ENCODE measurements at places on chromosomes 7 and 10.

- no peaks in the 10 kb centered on the region for H3K4me1 ChIP-seq
- no peaks in the 10 kb centered on the region for H3K36me3 ChIP-seq
- DNase-seq, result peak; percentile 40
- no peaks in the 10 kb centered on the region for H3K27me3 ChIP-seq
- no peak overlapping the region for H3K27ac ChIP-seq
- H3K4me3 ChIP-seq, result no peak overlapping the region
Measured at GRCh38 chr7:23712368-23713284, 2.6 kb downstream of the STK31 start.

- DNase-seq, result no peak
- no peaks in the 10 kb centered on the region for H3K36me3 ChIP-seq
- H3K4me3 ChIP-seq, result no peak overlapping the region
- H3K27me3 ChIP-seq, result peaks cover 12% of the 10 kb centered on the region
- no peaks in the 10 kb centered on the region for H3K4me1 ChIP-seq
Measured at GRCh38 chr7:51180092-51180491, 136.5 kb downstream of the COBL start.

- peak; percentile 43 for DNase-seq
- H3K4me3 ChIP-seq, result no peak overlapping the region
- H3K27me3 ChIP-seq, result no peaks in the 10 kb centered on the region
- H3K4me1 ChIP-seq, result peaks cover 39% of the 10 kb centered on the region
- H3K27ac ChIP-seq, result no peak overlapping the region
Measured at GRCh38 chr10:75014516-75015230, 96.8 kb upstream of the SAMD8 start.

GRCh38 chr10:97584060-97584797 is at the start of gene HOGA1:
TSS of gene HOGA1 (plus strand) at chr10:97584389. CDS start at chr10:97584704, 315 bp downstream.
- H3K36me3 ChIP-seq, result no peaks in the 10 kb centered on the region
- no peaks in the 10 kb centered on the region for H3K4me1 ChIP-seq
- no peak for DNase-seq
- H3K27me3 ChIP-seq, result peaks cover 5% of the 10 kb centered on the region
- H3K27ac ChIP-seq, result no peak within 1 kb of the TSS

GRCh38 chr7:127413326-127413725 is 20.8 kb upstream of the ZNF800 start:
- H3K4me1 ChIP-seq, result peaks cover 75% of the 10 kb centered on the region
- DNase-seq, result peak; percentile 37
- H3K27me3 ChIP-seq, result no peaks in the 10 kb centered on the region
- peaks cover 3% of the 10 kb centered on the region for H3K36me3 ChIP-seq

- no peaks in the 10 kb centered on the region for H3K27me3 ChIP-seq
- no peak overlapping the region for H3K27ac ChIP-seq
- H3K4me1 ChIP-seq, result no peaks in the 10 kb centered on the region
- H3K4me3 ChIP-seq, result no peak overlapping the region
Measured at GRCh38 chr7:157795643-157796042, 458.8 kb downstream of the DNAJB6 start.

DNA sequence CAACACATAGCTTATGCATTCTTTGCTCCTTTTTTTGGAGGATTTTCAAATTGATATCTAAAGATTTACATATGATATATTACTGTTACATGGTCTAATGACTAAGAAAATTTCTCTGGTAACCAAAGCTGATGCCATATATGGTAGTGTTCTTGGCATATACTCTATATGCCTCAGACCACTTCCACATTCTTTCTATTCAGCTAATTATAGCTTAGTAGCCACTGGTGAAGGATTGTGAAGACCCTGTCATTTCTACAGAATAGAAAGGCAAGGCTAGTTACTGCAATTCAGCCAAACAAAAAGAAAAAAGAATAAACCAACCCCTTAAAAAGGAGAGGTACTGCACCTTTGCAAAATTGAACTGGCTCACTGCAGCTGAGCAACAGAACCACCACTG is 3.7 kb downstream of the PURB start:
- H3K36me3 ChIP-seq, result no peaks in the 10 kb centered on the region
- no peak overlapping the region for H3K27ac ChIP-seq
- peaks cover 57% of the 10 kb centered on the region for H3K4me1 ChIP-seq
- no peaks in the 10 kb centered on the region for H3K27me3 ChIP-seq

DNA sequence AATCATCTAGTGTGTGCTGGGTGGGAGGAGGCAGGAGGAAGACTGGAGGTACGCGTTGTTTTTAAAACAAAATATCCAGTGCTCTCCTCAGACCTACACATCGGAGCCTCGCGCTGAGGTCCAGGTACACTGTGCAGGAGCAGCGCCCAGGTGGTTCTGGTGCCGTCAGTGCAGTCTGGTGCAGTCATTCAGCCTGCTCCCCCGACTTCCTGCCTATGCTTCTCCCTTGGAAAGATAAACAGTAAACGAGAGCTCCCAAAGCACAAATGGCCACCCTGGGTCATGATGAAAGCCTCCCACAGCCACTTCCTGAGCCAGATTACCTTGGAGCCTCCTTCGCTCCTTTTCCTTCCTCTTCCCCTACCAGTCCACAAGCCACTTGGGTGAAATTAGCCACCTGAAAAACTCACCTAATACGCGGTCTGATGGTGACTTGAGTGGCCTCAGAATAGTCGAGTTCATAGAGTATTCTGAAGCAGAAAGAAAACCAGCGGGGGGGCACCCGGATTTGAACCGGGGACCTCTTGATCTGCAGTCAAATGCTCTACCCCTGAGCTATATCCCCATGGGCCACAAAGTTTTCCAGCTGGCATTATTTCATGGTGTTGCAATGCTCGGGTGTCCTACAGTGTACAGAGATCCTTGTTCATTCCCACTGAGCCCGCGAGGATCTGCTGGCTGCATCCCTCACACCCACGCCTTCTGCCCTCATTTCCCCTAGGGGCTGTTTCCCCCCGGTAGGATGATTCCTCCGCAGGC is 82.5 kb downstream of the ZNF467 start:
- peaks cover 4% of the 10 kb centered on the region for H3K4me1 ChIP-seq
- no peak overlapping the region for H3K4me3 ChIP-seq
- peaks cover 79% of the 10 kb centered on the region for H3K27me3 ChIP-seq
- H3K27ac ChIP-seq, result no peak overlapping the region
- H3K36me3 ChIP-seq, result no peaks in the 10 kb centered on the region
- no peak for DNase-seq

- peaks cover 6% of the 10 kb centered on the region for H3K27me3 ChIP-seq
- H3K27ac ChIP-seq, result no peak overlapping the region
- H3K4me1 ChIP-seq, result no peaks in the 10 kb centered on the region
- H3K4me3 ChIP-seq, result no peak overlapping the region
Measured at GRCh38 chr10:32077896-32078485, 21.8 kb upstream of the KIF5B start.

- H3K27me3 ChIP-seq, result no peaks in the 10 kb centered on the region
- no peaks in the 10 kb centered on the region for H3K36me3 ChIP-seq
- DNase-seq, result no peak
- H3K4me1 ChIP-seq, result peaks cover 13% of the 10 kb centered on the region
Measured at GRCh38 chr10:119250641-119251314, 43.4 kb downstream of the GRK5 start.

- no peak overlapping the region for H3K4me3 ChIP-seq
- no peak for DNase-seq
- peaks cover 19% of the 10 kb centered on the region for H3K27me3 ChIP-seq
- no peak overlapping the region for H3K27ac ChIP-seq
Measured at GRCh38 chr10:49070701-49071100, 44.6 kb downstream of the VSTM4 start.

GRCh38 chr10:124007102-124007772 is 86.2 kb downstream of the CHST15 start:
- no peaks in the 10 kb centered on the region for H3K4me1 ChIP-seq
- no peak overlapping the region for H3K4me3 ChIP-seq
- H3K36me3 ChIP-seq, result peaks cover 12% of the 10 kb centered on the region
- H3K27ac ChIP-seq, result no peak overlapping the region
- no peak for DNase-seq

- no peaks in the 10 kb centered on the region for H3K27me3 ChIP-seq
- H3K27ac ChIP-seq, result no peak overlapping the region
- H3K4me1 ChIP-seq, result no peaks in the 10 kb centered on the region
- no peak for DNase-seq
- no peak overlapping the region for H3K4me3 ChIP-seq
Measured at GRCh38 chr7:146831875-146832274, 715.3 kb downstream of the CNTNAP2 start.

GRCh38 chr10:69222157-69223027 is 2.3 kb downstream of the HKDC1 start:
- no peak overlapping the region for H3K27ac ChIP-seq
- H3K36me3 ChIP-seq, result no peaks in the 10 kb centered on the region
- H3K4me1 ChIP-seq, result peaks cover 8% of the 10 kb centered on the region

DNA sequence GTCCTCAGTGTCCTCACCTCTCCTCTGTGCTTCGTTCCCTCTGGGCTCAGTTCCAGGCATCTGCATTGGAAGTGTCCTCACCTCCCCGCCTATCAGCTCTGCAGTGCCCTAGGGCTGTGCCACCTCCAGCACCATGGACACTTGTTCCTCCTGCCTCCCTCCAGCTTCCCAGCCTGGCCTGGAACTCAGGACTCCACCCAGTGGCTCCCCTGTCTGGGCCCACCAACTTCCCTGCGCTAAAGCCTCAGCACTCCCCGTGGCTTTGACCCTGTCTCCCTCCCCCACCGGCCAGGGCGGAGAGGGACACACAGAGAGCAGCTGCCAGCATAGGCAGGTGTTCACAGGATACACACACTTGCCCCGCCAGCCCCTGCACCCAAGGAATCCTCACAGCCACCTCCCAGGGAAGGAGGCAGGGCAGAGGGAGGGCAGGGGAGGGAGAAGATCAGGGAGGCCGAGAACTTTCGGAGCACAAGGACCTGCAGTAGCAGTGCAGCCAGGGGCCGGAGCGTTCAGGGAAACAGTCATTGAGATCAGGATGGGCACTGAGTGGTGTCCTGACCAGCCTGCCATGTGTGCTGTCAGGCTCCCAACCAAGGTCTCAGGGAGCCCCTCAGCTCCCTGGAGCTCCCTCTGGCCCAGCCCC is 31.3 kb downstream of the ANXA8 start:
- peaks cover 5% of the 10 kb centered on the region for H3K27me3 ChIP-seq
- H3K27ac ChIP-seq, result no peak overlapping the region
- peaks cover 16% of the 10 kb centered on the region for H3K4me1 ChIP-seq
- no peaks in the 10 kb centered on the region for H3K36me3 ChIP-seq
- no peak for DNase-seq

DNA sequence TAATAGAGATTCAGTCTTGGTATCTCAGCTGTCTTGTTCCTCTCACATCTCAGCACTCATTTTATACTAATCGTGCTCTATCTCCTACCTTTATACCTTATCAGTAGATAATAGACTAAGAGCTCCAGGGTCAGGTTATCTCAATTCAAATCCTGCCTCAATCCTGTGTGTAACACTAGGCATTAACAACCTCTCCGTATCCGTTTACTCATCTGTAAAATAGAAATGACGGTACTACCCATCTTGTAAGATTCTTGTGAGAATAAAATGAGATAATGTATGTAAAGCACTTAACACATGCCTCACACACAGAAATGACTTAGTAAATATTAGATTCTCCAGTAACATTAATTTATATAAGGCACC is 622 bp upstream of the P4HA1 start:
- H3K4me1 ChIP-seq, result peaks cover 33% of the 10 kb centered on the region
- peaks cover 5% of the 10 kb centered on the region for H3K36me3 ChIP-seq
- H3K27me3 ChIP-seq, result no peaks in the 10 kb centered on the region
- H3K4me3 ChIP-seq, result peak overlapping the region; percentile 97
- DNase-seq, result no peak

DNA sequence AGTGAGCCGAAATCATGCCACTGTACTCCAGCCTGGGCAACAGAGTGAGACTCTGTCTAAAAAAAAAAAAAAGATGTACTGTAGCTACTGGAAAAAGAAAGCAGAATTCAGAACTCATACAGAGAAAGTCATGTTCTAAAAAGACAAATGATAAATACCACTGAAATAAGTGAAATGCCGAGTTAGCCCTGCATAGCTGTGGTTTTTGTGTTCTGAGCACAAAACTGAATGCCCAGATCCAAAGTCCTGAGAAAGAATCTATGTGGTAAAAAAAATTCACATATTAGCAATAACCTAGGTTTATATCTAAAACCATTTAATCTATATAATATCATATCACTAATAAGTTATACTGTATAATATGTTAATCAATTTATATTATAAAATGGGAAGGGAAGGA is 29.3 kb upstream of the HECW1 start:
- H3K27ac ChIP-seq, result no peak overlapping the region
- no peaks in the 10 kb centered on the region for H3K36me3 ChIP-seq
- no peak overlapping the region for H3K4me3 ChIP-seq
- no peak for DNase-seq
- H3K27me3 ChIP-seq, result peaks cover 38% of the 10 kb centered on the region
- H3K4me1 ChIP-seq, result no peaks in the 10 kb centered on the region

DNA sequence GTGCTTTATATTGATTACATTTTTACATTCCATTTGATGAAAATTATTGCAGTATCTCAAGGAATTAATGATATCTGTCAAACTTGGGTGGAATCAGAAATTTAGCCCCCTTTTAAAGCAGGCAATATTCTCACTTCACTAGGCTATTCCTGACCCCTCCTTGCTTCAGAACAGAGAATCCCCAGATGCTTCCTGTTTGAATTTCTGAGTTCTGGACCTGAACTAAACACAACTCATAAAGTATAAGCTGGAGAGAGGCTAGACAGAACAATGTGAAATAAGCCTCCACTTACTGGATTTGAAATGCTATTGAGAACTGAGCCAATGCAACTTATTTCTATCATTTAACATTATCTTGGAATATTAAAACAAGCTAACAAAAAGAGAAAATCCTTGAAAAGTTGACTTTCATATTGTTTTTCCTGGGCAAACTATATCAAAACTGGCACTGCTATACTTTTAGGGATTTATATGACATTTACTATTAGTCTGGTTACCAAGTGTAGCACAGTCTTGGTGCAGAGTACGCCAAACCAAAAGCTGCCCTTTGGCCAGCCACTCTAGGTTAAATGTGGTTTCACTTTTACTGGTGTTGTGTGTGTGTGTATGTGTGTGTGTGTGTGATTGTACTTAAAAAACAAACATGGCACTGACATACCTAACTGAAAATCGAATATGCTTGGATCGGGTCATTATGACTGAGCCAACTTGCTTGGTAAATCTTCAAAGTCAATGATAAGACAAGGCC is 19.0 kb upstream of the AGMO start:
- no peaks in the 10 kb centered on the region for H3K4me1 ChIP-seq
- no peak overlapping the region for H3K27ac ChIP-seq
- no peaks in the 10 kb centered on the region for H3K36me3 ChIP-seq
- no peaks in the 10 kb centered on the region for H3K27me3 ChIP-seq
- no peak for DNase-seq

GRCh38 chr10:105342606-105343005 is 701.5 kb downstream of the SORCS3 start:
- no peaks in the 10 kb centered on the region for H3K4me1 ChIP-seq
- no peaks in the 10 kb centered on the region for H3K27me3 ChIP-seq
- no peak overlapping the region for H3K4me3 ChIP-seq
- H3K27ac ChIP-seq, result no peak overlapping the region
- H3K36me3 ChIP-seq, result no peaks in the 10 kb centered on the region

DNA sequence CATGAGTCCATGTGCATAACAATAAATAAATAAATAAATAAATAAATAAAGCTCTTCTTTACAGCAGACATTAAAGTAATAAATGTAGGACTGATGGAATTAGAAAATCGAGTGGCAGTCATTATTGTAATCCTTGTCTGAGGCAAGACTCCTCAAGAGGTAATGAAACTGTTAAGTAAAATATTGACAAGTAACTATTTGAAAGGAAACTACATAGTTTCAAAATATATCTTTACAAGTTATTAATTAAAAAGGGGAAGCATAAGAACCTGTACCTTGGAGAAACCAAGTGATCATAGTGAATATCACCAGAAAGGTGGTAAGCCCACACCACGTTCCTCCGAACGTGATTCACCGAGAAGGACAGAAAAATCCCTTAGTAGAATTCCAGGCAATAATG is 285.6 kb upstream of the SORCS1 start:
- H3K4me1 ChIP-seq, result peaks cover 7% of the 10 kb centered on the region
- H3K27ac ChIP-seq, result no peak overlapping the region
- no peak overlapping the region for H3K4me3 ChIP-seq
- no peak for DNase-seq
